Activated CD8-positive, alpha-beta memory T cell treated with anti-CD3 and anti-CD28 coated beads for 48 hours (primary cell): ENCODE measurements at places on chromosomes 7 and 10.
A peak's percentile ranks its signal among the peaks of the same experiment; 100 is the strongest.

- DNase-seq, result no peak
Measured at GRCh38 chr7:138459413-138460175, 465 bp upstream of the TRIM24 start.

DNA sequence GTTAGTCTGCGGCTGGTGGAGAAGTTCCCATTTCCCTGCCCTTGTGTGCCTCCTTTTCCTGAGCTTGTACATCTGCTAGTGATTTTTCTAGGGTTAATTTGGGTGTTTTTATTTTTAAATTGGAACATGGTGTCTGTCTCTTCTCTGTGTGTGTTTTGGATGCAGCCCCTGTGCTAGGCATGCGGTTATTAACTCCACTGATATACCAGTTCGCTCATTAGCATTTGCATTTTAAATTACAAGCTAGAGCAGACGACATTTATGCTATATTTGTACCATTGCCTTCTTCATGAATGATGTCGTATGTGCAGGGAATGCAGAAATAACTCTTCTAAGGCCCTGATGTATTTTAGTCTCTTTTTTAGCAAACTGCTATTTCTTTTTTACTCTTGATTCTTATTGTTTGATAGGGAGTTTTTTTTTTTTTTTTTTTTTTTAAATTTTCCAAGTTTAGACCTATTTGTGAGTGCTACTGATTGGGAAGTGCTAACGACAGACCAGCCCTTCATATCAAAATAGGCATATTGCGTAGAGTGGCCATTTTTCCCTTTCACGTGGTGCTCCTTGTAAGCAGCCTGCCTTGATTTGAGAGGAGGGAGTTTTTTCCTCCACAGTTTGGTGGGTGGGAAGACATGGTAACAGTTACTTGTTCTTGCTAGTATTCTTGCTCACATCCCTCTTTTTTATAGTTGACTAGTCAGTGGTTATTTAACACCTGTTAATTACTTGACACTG, 89.6 kb downstream of the LRRC4 start:
- DNase-seq, result no peak

DNA sequence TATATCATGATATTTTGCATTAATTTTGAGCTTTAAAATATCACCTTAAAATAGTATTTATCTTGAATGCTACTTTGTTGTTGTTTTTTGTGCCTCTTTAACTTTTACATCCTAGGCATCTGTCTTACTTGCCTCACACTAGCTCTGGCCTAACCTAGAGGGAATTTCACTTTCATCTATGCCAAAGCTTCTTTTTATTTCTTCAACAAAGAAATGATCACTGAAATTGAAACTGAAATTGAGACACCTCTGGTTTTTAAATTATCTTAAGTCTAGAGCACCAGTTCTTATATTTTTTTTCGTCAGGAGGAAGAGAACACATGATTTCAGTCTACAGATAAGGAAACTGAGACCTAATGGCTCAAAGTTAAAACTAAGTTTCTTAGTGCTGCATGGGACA, 3.5 kb upstream of the SCIN start:
- no peak for DNase-seq

DNA sequence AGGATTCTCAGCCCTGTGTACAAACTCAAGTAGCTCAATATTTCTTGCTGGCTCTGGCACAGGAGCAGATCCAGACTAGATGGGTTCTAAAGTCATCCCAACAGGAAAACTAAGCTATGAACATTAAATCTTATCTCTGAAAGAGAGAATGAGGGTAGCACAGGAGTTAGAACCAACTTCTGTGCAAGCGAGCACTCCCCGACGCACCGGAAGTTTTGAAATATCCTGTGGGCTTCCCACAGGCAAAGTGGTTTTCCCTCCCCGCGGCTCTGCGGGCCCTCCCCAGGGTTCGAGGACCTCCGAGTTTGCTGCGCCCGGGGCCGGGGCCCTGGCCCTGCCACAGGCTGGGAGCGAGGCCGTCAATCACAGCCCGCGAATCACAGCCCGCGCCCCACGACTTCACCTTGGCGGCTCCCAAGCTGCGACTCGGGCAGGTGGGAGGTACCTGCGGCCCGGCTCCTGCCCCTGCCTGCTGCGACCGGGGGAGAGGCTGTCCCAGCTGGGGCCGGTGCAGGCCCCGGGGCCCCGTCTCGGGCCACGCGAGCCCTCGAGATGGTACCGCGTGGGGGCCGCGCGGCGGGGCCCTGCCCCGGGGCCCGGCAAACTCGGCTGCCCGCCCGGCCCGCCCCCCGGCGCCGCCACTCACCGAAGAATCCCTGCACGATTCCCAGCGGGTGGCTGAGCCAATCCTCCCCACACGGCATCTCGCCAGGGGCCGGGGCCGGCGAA, 598 bp downstream of the MCMBP start:
- DNase-seq, result peak; percentile 23

- DNase-seq, result no peak
Measured at GRCh38 chr7:32042900-32043299, 27.3 kb downstream of the PDE1C start.

GRCh38 chr10:47165711-47166404, 134.1 kb upstream of the GDF10 start:
- DNase-seq, result no peak

DNA sequence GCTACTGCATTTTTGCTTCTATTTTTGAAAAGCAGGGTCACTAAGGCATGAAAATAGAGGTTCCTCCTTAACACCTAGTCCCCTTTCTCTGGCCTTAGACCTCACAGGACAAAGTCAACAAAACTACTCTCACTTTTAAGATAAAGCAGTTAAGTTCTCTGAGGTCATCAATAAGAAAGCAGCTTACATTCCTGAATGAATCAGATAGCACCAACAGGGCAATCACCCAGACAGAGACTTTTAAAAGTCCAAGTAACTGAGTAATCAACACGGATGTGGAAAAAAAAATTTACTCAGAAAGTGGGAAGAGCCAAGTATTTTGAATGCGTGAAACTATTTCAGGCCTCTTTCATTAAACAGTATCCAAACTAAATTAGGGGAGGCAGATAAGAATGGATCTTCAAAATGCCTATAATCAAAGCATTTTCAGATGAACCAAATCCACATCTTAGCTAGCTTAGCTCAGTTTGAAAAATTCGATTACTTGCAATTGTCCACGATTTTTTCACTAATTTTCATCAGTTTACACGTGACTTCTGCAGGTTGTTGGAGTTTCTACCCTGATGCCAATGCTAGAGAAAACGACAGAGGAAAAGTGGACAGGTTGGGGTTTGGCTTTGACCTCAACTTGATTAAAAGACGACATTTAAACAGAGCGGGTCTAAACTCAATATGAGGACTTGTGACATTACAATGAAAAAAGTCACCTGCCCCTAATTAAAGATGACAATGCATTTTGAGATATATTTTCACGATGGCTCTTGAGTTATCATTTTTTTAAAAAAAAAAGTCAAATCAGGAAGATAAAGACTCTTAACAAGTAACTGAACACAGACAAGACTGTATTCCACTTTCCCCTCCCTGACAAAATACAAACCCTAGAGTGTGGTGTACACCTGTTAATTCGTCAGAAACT, 1.6 kb downstream of the BEND7 start:
- DNase-seq, result no peak

- DNase-seq, result no peak
Measured at GRCh38 chr7:25572423-25572822, 344.1 kb upstream of the NPVF start.

DNA sequence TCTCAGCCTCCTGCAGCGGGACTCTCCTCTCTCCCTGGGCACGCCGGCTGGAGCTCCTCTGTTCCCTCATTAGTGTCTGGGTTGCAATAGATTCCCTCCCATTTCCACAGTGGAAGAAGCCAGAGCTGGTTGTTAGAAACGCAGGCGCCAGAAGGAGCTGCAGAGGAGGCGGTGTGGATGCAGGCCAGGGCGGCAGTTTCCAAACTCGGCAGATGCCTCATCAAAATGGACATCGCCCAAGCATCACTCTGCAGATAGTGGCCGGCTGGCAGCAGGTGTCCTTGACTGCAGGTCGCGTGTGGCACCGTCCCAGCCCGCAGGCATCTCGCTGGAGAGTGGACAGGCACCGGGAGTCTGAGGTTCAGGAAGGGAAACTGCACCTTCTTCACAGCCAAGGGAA, 201.8 kb downstream of the TCERG1L start:
- DNase-seq, result no peak

GRCh38 chr10:132829403-132829802, 43.5 kb upstream of the NKX6-2 start:
- DNase-seq, result no peak

- DNase-seq, result no peak
Measured at GRCh38 chr7:116697761-116698160, 25.8 kb downstream of the MET start.

- DNase-seq, result no peak
Measured at GRCh38 chr10:22573820-22574569, 140.4 kb downstream of the PIP4K2A start.

GRCh38 chr7:67341153-67341768, 344.6 kb downstream of the TYW1 start:
- DNase-seq, result no peak

DNA sequence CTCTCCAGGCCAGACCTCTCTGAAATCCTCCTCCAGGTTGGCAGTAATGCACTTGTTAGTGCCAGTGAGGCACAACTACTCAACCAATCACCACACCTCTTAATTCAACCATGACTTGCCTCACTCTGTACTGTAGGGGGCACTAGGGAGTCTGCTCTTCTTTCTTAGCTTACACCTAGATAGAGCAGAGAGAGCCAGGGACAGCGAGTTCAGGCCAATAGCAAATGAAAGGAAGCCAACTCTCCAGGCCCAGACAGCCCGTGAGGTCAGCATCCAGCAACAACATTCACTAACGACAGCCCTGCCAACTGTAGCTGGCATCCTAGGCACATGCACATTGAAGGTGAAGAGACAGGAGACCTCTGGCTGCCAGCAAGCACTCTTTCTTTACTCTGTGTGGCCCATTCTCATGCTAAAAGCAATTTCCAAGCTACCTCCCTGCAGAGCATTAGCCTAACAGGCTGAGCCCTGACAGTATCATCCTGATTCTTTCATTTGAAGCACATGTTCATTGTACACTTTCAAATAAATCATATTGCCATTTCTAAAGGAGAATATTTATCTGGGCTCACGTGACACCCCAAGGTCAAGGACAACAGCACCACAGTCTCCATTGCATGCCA, 136.3 kb downstream of the DPY19L1 start:
- no peak for DNase-seq

- no peak for DNase-seq
Measured at GRCh38 chr7:80444811-80445210, 67.1 kb downstream of the GNAT3 start.

GRCh38 chr7:4068286-4068685, 613.8 kb upstream of the FOXK1 start:
- no peak for DNase-seq

GRCh38 chr7:37729181-37729580, 45.6 kb downstream of the GPR141 start:
- DNase-seq, result no peak

DNA sequence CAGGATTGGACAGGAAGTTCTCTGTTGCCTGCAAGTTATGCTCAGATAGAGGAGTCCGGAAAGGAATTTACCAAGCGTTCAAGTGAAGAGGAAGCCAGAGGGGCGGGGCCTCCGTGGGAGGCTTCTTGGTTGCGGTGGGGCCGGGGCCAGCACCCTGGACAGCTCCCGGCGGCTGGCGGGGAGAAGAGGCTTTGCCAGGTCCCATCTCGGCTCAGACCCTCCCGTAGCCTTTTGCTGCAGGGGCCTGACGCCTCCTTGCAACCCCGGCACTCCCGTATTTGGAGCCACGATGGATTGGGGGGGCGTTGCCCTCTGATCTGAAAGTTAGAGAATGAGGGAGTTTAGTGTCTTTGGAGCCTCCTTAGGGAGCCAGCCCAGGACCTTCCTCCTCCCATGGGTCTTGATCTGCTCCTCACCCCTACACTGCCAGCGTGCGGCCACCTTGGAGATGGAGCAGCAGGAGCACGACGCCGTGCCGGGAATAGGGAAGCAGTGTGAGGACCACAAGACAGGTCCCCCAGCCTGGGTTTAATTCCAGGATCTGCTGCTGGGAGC, 3.1 kb upstream of the SLC18A3 start:
- DNase-seq, result peak; percentile 52
